ENCODE measurements at places on chromosomes 11 and 22.

DNA sequence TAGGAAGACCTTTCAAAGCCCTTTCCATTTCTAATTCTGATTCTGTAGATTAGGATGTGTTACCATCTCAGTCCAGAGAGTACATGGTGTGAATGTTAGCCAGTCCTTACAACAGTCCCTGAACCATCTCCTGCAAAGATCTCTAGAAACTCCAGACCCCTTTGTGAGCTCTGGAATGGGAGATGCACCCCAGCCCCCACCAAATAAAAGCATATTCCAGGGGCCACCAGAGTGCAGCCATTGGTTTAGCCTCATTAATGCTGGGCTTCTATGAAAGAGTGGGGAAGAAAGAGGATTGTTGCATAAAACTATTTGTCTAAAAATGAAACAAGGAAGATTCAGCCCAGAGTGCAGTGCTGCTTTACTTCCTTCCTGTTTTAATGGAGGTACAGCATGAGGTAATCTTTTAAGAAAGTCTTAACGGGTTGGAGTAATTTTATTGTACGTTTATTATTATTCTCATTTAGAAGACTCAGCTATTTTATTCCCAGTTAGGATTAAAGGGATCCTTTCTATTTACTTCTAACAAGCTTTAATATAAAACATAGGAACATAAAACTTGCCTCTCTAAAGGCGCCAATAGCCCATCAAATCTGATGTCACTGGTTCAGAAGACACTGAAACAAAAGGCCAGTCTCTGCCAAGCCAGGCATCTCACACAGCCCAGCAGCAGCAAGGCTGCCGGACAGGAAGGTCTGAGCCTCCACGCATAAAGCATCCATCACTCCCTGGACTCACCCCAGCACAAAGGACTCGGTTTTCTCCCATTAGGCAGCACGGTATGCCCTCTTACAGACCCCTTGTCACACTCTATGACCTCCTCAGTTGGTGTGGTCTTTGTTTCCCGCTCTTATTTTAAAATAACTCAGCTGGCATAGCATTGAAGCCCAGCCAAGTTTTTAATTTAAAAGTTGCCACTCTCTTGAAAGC lies 203.9 kb upstream of the BLID start:
- ATAC-seq, result no peak

DNA sequence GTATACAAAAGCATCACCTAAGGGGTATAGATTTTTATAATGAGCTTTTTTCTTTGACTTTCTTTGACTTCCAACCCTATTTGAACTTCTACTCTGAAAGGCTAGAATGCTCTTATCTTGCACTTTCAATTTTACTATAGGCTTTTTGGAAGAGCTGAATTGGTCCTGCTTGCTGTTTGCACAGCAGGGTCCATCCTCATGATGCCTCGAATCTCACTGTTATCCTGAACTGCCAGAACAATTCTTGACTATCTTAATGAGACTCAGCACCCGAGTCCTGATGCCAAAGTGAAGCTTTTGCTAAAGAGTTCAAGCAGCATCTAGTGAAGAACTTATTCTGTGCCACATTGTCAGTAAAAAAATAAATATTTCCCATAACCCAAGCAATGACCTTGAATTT lies 488.3 kb upstream of the ANO5 start:
- ATAC-seq, result no peak

GRCh38 chr11:106608677-106609076 lies 409.6 kb downstream of the GUCY1A2 start:
- ATAC-seq, result no peak

GRCh38 chr22:31286360-31287255 lies 5.7 kb downstream of the PIK3IP1 start:
- ATAC-seq, result no peak

- peak; percentile 70 for ATAC-seq
Observed at GRCh38 chr11:1921574-1922141, 2.2 kb downstream of the TNNT3 start.

DNA sequence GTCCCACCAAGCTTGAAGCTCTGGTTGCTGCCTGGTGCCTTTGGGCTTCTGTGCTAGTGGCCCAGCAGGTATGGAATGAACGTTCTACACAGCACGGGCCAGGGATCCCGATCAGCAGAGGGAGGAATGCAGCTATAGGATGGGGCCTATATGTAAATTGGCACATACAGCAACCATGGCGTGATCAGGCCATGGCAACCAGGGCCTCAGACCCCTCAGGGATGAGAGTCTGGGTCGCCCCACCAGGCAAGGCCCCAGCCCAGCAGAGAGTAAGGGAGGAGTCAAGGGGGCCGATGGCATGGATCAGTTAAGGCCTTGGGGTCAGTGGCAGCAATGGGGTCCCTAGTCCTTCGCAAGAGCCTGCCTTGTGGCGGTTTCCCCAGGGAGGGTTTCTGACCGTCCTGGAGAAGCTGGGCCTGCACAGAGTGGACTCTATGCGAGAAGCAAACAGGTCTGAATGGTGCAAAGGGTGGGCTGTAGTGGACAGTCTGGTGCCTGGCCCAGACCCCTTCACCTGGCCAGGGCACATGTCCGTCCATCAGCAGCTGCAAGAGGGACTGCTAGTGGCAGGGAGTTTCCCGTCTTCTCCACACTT lies 98.6 kb downstream of the RPS6KA4 start:
- ATAC-seq, result no peak

GRCh38 chr11:12787847-12788246 lies 113.6 kb downstream of the TEAD1 start:
- no peak for ATAC-seq

DNA sequence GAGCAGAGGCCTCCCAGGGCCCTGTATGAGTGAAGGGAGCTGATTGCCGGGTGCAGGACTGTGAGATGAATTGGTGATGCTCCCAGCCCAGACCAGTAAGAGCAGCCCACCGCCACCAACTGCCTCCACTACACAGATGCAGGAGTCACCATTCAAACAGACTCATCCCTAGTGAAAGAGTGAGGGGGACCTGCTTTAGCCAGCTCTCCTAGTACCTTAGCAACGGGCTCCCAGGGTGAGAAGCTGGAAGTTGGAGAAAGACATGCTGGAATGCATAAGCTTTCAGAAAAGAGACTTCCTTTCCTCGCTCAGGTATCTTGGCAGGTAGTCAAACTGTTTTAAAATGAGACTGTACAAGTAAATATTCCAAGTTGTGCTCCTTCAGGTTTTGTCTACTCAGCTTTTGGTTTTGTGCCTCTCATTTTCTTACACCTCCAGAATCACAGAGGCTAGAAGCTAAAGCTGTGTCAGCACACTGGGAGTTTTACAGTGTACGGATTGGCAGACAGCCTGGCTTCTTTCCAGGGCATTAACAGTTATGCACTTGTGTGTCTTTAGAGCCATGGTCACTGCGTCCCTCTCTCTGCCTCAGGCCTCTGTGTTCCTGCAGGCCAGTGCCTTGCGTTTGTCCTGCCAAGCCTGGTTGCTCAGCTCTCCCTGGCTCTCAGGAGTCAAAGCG lies 146.2 kb downstream of the ATXN10 start:
- ATAC-seq, result no peak
